Fibroblast of skin of left biceps (primary cell): ENCODE measurements at places on chromosomes 3 and 15.

DNA sequence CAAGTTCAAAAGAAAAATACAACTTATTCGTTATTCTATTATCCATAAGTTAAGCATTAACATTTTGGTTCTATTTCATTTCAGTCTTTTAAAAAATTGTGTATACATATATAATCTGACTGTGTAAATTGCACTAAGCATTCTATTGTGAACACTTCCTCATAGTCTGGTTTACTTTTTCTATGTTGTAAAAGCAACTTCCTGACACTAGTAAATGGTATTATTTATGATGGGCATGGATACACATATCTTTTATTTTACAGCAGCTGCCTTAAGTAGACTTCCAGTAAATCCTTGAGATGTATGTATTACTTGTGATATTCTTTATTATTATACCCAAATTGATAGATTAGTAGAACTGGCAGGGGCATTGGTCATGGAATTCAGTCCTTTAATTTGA, 58.2 kb downstream of the FNDC3B start:
- DNase-seq = no peak

DNA sequence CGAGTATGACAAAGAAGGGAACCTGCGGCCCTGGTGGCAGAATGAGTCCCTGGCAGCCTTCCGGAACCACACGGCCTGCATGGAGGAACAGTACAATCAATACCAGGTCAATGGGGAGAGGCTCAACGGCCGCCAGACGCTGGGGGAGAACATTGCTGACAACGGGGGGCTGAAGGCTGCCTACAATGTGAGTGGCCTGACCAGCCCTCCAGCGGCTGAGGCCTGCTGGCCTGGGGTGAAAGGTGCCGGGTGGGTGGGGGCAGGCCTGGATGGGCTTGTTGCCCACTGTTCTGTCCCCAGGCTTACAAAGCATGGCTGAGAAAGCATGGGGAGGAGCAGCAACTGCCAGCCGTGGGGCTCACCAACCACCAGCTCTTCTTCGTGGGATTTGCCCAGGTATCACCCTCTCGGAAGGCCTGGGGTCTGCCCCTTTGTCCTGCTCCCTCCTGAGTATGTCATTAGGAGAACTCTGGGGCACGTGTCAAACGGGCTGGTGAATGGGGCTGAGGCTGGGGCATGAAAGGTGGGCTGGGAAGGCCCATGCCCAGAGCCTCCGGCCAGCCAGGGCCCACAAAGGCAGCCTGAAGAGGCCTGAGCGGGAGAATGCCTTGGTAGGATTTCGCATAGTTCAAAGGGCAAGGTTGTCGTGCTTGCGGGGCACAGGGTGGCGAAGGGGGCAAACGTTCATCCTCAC, 7.8 kb upstream of the PSMD2 start:
- DNase-seq = no peak

- DNase-seq = no peak
Measured at GRCh38 chr15:54599386-54599785, 597.4 kb downstream of the RSL24D1 start.

DNA sequence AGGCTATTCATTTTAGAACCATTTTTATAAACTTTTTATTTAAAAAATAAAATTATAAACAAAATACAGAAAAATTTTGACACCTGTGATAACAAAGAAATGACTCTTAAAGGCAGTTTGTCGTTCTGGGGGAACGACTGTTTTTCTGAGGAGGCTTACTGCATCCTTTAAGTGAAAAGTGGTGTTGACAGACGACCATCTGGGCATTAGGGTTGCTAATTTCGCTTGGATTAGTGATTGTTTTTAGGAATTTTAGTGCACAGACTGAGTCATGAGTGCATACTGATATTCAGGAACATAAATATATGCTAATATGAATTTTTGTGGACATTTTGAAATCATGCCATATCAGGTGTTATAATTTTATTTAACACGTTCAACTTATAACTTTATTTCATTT, 28.5 kb downstream of the OSTN start:
- DNase-seq = no peak

- DNase-seq = no peak
Measured at GRCh38 chr3:180420016-180420415, 181.9 kb upstream of the TTC14 start.
